ENCODE measurements at places on chromosomes 5 and 9.
A peak's percentile ranks its signal among the peaks of the same experiment; 100 is the strongest.

GRCh38 chr9:35813434-35814105, 1.3 kb downstream of the HINT2 start:
- peak; percentile 81 for DNase-seq

GRCh38 chr9:73148447-73148937, 3.2 kb upstream of the ANXA1 start:
- peak; percentile 77 for DNase-seq

DNA sequence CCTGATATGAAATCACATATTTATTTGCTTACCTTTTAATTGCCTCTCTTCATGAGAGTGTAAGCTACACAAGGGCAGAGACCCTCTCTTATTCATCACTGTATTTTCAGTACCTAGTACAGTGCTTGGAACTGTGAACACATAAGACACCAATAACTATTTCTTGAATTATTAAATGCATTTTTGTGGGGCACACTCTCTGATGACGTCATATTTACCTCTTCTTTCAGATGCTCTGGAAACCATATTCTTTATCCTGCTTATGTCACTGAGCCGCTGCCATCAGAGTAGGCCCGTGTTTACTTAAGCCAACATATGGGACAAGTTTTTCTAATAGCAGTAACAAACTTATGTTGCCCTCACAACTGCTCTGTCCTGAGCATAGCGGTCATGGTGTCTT, 266.5 kb downstream of the ELAVL2 start:
- DNase-seq, result no peak

GRCh38 chr9:131697908-131698617, 41.8 kb downstream of the RAPGEF1 start:
- DNase-seq, result no peak

DNA sequence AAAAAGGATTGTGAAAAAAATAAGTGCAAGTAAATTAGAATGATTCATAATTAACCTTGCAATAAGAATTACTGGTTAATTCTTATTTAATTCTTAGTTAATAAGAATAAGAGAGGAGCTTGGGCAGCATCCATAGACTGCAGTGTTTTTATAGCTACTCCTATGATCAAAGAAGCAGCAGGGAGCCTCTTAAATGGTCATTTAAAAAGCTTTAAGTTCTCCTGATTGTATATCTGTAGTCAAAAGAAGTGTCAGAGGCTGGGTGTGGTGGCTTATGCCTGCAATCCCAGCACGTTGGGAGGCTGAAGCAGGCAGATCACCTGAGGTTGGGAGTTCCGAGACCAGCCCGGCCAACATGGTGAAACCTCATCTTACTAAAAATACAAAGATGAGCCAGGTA, 14.4 kb downstream of the ACER2 start:
- no peak for DNase-seq

DNA sequence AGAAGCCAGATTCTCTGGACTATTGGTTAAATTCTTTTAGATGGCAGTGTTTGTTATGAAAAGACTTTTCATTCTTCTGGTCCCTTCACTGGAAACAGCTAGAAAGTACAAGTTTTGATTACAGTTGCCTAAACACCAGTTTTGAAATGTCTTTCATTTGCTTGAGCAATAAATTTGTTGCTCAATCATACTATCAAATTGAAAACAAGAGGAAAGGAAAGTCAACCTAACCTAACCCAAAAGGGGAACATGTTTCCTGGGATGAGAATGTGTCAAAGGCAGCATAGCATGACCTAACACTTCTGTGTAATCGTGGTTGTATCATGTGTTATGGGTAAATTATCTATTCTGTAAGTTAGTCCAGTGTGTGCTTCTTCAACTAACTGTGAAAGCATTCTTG, 213.2 kb downstream of the TMC1 start:
- DNase-seq, result no peak

DNA sequence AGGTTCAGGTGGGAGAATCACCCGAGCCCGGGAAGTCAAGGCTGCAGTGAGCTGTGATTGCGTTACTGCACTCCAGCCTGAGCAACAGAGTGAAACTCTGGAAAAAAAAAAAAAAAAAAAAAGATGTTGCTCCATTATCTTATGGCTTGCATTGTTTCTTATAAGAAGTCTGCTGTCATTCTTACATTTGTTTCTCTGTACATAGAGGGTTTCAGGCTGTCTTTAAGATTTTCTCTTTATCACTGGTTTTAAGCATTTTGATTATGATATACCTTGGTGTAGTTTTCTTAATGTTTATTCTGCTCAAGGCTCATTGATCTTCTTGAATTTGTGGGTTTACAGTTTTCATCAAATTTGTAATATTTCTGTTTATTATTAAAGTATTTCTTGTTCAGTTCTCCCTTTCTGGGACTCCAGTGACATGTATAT, 35.2 kb downstream of the MVB12B start:
- DNase-seq, result peak; percentile 6

DNA sequence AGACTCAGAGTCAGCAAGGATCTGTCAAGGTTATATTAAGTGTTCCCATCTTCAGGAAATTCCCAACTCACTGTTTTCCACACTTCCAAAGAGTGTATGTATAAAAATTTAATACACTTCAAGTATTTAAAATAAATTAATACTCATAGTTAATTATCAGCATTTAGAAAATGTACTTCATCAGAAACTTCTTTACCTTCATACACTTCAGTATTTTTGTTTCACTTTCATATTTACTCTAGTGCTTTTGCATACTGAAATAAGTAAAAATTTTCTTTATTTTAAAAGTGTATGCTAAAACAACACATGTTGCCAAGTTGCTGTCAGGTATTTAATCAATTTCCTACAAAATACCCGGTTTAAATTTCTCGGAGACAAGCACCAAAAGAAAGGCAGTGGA, 16.5 kb downstream of the RICTOR start:
- no peak for DNase-seq

DNA sequence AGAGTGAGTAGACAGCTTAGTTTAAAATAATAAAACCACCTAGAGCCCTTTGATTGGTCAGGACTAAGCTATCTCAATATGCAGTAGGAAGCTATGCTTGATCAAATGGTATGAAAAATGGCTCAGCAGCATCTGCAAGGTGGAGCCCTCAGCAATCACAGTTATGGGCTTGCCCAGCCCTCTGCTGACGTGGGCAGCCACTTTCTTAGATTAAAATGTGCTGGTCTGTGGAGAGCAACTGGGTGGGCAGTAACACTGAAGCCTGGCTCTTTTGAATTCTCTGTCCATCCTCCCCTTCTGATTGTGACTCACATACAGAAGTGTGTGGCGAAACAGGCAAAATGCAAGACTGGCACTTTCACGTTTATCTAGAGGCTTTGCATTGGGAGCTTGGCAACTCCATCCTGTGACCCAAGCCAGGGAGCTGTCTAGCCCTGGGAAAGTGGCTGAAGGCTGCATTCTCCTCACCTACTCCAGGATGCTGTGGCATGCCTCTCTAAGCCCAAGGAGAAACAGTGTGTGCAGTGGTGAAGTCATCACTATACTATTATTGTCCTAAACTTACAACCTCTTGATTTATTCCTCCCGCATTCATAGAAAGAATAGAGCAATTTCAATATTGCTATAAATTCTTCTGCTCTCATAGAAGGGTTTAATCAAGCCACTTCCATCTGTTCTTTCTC, 61.1 kb downstream of the MED10 start:
- DNase-seq, result no peak

- DNase-seq, result no peak
Measured at GRCh38 chr5:168104350-168104749, 187.1 kb upstream of the WWC1 start.

DNA sequence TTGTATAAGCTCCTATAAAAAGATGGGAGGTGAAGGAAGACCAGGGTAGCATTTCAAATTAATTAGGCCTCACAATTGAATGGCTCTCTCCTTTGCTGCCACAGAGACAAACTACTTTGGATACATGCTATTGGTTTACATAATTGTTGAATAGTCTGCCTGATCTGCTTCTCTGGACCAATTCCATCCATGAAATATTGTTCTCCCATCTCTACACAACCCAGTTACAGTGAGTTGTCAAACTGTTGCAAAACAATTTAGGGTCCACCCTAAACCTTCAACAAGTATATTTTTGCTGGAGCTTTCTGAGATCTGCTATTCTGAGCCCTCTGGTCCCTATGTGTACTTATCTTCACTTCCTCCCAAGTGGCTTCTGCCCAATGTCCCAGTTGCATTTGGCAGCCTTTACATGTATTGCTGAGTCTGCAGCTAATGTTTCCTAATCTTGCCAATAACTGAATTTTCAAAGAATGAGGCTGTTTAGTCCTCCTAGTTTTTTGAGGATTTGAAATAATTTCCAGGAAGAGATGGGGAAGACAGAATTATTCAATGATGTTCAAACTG, 38.9 kb downstream of the AGTPBP1 start:
- no peak for DNase-seq
